ENCODE measurements at places on chromosomes 5 and 9.

GRCh38 chr9:99305820-99306811 is 84.0 kb downstream of the SEC61B start:
- DNase-seq, result no peak

- DNase-seq, result no peak
Measured at GRCh38 chr9:110742741-110743371, 74.3 kb downstream of the MUSK start.

GRCh38 chr5:64923151-64923685 is 154.5 kb downstream of the CWC27 start:
- DNase-seq, result no peak

DNA sequence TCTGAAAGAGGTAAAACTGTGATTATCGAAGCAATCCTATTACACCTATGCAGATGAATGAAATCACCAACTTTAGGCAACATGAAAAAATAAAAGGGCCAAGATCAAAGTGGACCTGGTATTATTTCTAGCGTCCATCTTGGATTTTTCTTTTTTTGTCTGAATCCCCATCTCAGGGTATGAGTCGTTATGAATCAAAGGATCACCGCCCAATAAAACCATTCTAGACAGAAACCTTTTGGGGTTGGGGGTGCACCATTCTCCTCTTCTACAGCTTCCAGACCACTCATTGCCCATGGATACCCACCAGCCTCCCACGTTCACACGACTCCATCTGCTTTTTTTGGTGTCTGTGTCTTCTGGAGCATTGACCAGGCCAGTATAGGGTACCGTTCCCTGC is 33.4 kb downstream of the MAP1B start:
- DNase-seq, result no peak

DNA sequence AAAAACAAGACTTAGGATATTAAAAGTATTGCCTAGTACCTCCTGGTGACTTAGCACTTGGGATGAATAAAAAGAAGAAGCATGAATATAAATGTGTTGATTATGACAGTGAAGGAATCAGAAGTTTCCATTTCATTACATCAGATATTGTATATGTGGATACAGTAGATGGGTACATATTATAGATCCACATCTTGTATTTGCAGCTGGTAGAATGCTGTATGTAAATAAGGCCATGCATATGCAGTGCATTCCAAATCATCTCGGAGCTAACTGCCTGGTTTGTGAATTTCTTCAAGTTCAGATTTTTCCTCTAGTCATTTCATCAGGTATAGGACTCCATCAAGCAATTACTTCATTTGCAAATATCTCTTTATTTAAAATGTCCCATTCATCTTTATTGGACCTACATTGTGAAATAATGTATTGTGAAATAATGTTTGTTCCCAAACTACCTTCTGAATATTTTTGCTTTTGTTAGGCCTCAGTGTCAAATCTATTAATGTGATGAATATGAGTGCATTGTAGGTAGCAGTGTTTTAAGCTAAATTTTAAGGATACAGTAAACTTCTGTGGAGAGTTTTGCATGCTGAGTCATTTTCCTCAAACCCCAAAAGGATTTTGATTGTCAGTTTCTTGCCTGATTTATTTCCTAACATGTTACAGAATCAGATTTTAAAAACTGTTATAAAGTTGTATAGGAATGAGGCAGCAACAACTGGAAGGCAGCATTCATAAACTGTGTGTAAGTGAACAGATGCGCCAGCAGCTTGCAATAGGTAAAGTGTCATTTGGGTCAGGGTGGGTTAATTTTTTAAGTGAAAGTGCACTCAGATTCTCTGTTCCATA is 370.8 kb upstream of the RIOK2 start:
- DNase-seq, result no peak

DNA sequence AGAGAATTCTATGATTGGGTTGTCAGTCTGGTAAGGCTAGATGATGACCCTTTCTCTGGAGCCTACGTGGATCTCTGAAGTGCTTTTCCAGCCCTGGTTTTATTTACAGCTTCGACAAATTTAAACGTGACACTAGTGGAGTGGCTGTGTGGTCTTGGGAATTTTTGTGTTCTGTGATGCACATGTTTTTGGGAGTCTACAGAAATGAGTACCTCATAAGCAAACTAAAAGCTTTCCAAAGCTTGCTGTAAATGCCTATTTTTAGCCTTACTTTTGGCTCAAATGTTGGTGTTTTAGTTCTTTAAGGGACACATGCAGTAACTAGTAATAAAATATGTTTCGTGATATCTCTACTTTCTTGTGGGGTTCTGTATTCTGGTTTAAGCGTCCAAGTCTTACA is 3.3 kb downstream of the LARP1 start:
- no peak for DNase-seq

DNA sequence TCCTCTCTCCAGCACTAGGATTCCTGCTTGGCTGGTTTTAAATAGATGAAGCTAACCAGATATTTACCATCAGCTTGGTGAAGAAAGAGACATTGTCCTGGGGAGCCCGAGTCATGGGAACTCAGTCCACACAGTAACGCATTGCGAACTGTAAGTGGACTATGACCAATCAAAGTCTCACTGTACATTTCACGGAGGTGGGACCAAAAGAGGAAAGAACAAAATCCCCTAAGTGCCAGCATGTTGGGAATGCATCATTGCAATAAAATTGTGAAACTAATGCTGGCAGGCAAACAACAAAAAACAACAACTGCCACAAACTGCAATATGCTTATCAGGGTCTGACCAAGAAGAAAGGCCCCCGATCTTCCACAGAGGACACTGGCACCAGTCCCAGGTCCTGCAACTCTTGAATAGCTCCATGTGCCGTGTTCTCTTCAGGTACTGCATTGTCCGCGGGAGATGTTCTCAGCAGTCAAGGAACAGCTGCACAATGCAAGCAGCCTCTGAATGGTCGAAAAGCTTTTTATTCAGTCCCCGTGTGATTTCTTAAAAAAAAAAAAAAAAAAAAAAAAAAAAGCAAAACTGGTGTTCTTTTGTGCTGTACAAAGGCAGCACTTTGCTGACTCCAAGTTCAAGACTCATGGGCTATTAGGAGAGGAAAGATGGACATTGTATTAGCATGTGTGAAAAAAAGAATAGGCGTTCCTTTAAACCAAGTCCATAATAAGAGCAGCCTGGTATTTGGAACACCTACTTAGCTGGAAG is 38.1 kb downstream of the SEMA6A start:
- no peak for DNase-seq

DNA sequence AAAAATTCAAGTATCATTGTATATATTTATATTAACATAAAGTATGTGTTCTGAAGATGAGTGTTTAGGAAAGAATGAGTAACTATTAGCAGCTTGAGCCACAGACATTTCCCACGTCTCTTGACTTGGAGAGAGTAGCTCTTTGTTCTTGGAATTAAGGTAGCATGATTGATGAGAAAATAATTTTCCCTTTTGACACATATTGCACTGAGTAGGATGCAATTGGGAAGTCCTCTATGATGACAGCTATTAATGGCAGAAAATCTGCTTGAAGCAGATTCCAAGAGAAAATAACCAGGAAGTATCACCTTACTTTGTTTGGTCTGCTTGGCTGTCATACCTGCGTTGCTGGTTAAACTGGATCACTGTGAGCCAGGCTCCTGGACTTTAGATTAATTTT is 204.8 kb downstream of the TLE4 start:
- DNase-seq, result no peak

GRCh38 chr5:139226131-139226530 is 28.0 kb upstream of the SIL1 start:
- DNase-seq, result no peak

DNA sequence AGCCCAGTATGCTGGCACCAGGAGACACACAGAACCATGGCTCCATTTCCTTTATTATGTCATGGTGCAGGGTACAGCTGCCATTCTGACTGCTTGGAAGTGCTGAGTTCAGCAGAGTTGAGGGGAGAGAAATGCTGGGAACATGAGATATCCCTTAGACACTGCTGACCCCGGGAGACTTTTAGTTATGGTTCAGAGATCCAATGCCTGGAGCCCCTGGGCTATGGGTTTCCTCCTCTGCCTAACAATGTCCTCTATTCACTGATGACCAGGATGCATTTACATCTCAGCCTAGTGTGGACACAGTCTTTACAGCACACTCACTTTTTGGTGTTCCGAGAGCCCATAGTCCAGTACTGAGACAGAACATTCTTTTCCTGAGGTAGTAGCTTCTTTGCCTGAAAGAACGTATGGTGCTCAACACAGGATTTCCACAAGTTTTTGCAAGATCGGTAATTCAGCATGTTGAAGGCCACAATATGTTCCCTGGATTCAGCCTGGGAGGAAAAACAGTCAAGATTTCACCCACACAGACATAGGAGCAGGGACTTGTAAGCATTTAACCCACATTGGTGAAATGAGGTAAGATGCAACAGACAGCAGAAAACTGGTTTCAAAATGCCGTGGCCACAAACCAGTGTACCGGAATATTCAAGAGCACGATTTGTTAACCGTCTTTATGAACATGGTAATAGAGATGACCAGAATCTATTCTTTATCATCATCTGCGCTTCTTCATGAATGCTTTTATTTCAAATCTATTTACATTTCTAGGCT is 71.3 kb downstream of the PTPN3 start:
- DNase-seq, result no peak

DNA sequence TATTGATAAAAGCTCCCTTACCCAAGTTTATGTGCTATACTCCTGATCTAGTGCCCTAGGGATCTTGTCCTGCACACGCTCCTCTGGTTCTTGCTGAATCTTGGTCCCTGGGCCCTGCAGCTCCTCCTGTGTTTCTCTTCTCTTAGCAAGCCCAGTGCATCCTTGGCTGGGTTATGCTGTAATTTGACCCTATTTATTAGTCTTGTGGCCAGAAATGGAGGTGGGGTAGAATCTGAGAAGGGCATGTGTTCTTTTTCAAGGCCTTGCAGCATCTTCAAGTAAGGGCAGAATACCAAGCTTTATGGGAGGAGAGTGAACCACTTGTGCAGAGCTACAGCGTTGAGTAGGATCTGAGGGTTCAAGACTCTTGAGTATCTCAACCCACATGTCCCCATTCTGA is 366.8 kb downstream of the FAM170A start:
- no peak for DNase-seq

GRCh38 chr9:136824496-136825225 is 16.9 kb downstream of the RABL6 start:
- no peak for DNase-seq

DNA sequence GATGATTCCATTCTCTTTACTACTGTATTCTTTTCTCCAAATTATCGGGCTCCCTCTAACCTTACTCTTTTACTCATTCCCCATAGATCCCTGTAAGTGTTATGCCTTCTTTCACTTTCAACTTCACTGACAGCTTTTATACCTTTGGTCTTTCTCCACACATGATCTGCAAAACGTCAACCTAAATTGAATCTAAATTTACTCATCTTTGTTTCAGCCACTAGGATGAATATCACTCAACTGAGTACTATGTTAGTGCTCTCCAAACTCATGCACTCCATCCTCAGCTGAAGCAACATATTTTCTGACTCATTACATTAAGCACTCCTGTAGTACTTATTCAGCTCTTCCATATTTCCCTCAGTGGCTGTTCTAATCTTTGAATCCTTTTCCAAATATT is 133.4 kb downstream of the ADAMTS19 start:
- DNase-seq, result no peak

DNA sequence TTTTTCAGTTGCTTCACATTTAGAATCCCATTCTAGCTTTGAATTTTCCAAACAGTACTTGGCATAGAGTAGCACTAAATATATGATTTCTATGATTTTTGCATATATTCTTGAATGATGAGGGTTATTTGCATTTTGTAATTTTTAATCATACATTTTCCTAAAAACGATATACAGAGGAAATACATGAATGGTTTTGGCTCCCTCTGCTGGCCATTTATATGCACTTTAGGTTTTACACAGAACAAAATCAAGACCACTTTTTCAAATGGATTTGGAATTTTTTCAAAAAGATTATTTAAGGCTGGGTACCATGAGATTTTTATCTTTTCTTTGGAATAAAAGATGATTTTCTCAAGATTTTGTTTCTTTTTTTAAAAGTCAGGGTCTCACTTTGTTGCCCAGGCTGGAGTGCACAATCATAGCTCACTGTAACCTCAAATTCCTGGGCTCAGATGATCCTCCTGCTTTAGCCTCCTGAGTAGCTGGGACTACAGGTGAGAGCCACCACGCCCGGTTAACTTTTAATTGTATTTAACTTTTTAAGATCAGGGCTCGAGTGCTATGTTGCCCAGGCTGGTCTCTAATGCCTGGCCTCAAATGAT is 16.7 kb upstream of the COMMD10 start:
- peak; percentile 42 for DNase-seq

GRCh38 chr5:141186897-141187512 is at the start of gene PCDHB9:
TSS of gene PCDHB9 (plus strand) at chr5:141187161. CDS start at chr5:141187319, 158 bp downstream.
- DNase-seq, result peak; percentile 14

DNA sequence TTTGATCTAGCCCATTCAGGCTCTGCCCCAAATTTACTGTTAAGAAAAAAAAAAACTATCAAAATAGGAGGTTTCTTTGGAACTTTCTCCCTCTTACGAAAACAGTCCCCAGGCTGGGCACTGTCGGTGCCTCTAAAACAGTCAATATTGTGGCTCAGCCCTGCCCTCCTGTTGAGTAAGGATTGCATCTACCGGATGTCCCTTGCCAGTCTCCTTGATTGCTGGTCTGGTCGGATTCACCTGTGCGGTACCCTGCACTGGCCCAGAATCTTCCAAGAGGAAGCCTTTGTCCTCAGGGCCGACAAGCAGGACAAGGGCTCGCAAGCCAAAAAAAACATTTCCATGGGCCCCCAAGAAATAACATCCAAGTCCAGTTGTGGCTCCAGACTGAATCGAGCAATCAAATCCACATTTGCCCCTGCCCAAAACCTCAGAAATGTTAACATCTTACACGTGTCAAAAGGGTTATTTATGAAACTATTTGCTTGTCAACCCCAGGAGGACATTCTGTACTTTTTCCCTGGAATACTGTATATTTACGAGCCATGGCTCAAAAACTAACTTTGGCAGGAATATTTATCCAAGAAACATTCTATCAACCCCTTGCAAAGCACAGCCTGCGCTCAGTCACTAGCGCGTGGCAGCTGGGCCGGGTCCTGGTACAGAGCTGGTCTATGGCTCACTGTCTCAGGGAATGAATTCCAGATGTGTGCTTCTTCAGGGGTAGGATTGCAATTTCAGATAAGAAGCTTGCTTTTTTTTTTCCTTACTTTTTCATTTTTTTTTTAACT is 129.2 kb upstream of the ADRA1B start:
- no peak for DNase-seq

Data from activated CD4-positive, alpha-beta T cell treated with anti-CD3 and anti-CD28 coated beads, Interleukin-2, amount 50 U/mL, for 16 hours (primary cell).